ENCODE measurements at places on chromosomes 6 and 20.

DNA sequence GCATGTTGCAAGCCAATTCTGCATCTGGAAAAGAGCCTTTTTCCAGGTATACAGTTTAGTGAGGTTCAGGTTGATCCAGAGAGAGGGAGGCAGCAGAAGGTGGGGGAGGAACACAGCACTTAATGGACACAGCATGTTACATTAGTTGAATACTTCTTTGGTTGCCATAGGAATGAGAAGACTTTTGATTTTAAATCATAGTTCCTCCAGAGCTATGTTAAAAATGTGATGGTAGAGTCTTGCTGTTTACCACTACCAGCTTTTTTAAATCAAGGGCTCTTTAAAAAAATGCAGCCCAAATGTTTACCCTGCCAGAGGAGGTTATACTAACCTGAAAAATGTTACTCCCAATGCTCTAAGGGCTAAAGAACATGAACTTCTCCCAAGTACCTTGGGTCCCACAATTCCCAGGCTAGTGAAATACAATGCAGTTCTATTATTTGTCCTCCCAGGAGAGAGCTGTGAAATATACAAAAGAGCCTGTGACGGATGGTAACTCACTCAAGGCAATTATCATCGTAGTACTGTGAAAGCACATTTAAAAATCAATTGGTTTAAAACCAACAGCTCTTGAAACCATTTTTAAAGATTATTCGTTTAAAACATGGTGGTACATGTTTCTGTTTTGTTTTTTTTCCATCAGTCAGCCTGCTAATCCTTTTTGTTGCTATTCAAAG, 6.9 kb upstream of the PHACTR1 start:
- no peak for DNase-seq

DNA sequence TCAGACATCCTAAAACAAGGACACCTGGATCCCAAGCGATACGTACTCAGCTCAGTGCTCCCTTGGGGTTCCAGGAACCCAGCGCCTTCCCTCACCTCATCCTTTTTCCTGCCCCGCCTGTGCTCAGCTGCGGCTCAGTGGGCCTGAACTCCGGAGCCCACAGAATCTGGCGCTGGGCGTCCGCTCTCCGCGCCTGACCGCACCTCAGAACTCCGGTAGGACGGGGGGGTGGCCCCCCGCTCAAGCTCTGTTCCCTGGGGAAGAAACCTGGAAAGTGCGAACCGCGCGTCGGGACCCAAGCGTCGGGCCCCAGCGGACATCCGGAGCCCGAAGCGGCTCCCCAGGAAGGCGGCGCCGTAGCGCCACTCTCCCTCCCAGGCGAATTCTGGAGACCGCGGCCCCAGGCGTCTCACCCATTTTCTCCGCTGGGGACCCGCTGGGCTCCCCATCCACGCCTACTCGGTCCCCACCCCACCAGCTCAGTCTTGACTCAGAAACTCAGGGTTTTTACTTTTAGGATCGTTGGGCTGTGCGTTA, 336 bp upstream of the LY6G5C start:
- DNase-seq: no peak

DNA sequence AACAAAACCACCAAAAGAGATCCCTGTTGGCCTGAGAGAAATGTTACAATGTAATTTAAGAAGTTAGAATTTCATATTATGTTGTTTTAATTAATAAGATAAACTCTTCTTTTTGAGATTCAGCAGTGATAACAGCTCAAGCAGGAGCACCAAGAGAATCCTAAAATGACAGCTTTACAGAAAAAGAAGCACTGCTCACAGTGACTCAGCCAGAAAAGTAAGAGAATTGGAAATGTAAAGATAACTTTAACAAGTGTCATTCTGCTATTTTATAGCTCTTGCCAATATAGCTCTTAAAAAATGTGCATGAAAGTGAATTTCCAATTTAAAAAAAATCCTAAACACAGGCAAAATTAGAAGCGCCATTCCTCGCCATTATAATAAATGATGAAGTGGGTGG, 111.3 kb downstream of the UBE3D start:
- DNase-seq: no peak

DNA sequence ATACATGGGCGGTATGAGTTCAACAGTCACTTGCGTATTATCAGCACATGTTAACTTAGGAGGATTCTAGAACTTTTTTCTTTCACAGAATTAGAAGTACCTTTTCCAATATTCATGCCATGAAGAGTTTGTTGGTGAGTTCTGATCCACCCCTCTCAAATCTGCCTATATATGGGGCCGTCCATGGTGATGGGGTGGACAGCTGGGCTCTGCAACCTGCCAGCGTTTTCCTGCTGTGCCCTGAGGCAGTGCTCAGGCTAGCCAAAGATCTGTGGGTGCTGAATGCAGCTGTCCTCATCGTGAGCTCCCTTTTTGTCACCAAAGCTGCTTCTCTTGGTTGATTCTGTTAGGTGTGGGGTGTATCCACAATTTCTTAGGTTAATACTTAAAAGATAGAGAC, 88.7 kb downstream of the THBS2 start:
- DNase-seq: no peak

GRCh38 chr20:50844430-50845100, 49.7 kb downstream of the BCAS4 start:
- DNase-seq: no peak

DNA sequence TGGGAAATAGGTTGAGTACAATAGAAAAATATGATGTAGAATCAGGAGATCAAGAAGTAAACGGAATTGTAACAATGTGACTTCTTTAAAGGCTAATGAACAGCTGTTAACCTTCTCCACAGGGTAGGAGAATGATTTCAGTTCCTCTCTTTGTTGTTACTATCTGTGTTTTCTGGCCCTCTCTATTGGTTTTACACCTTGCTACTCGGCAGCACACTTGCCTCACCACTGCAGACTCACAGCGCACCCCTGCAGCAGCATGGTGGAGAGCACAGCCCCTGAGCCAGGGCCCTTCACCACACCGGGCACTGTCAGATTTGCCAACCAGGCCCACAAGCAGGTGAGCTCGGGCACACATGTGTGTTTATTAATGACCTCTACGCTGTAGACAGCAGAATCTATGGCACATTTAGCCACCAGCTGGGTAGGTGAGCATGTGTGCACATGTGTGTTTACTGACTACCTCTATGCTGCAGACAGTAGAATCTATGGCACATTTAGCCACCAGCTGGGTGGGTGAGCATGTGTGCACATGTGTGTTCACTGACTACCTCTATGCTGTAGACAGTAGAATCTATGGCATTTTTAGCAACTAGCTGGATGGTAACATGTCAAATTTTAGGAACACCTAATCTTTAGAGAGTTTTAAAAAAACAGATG, 16.8 kb downstream of the SFT2D1 start:
- no peak for DNase-seq

GRCh38 chr6:24957199-24957598, 21.4 kb upstream of the RIPOR2 start:
- no peak for DNase-seq

DNA sequence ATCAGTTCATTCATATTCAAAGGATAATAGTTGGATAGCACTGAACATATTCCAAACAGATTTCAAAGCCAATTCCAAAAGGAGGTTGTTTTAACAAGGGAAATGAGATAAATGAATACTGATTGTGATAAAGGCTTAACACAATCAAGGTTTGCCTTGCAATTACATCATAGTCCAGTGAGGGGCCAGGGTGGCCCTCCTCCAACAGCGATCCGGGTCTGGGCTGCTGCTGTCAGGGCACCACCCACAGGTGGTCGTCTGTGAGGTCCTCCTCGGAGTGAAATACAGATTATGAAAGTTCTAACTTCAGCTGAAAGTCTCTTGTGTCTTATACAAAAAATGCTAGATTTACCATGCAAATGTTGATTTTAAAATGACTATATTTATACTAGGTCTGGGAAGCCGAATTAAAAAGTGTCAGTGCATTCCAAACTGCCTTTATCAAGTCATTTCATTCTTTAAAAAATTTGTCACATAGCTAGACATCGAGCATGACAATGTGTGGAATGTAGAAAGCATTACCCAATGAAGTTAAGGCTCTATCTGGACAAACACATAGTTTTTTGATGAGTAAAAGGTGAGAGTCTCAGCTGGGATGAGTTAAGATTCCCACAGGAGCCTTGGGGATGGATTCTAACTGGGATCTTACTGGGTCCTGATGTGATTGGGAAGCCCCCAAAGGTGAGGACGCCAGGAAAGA, 65.9 kb upstream of the SLC22A23 start:
- DNase-seq: no peak

- DNase-seq: no peak
These were observed 13.2 kb downstream of the SERAC1 start for GRCh38 chr6:158154816-158155215.

DNA sequence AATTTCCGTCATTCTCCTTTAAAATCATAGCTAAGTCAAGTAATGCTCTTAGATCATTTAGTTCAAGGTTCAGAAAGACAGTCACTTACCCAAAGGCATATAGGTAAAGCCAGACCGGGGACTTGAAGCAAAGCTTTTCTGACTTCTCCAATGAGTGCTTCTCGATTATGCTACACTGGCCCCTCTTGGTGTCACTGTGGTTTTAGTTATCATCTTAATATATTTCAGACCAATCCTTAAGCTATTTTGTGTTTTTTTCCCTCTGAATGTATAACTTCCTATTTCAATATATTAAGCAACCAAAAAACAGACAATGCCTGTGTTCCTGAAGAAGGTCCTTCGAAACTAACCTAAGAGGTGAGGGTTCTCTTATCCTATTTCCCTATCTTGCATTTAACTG, 3.9 kb downstream of the PRDM1 start:
- no peak for DNase-seq

DNA sequence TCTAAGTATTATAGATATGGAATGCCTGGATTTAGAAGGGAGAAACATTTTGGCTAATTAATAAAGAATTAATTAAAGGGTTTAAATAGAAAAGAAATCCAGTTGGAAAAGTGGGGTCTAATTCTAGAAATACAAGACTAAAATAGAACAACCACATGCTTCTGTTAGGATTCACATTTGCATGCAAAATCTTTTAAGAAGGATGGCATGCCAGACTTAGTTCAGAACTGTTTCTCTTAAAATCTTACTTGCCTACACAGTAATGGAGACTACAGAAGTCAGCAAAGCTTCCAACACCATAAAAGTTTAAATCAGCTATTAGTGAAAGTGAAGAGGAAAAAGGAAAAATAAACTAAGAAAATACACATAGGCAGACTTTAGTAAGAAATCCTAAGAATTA, 32.7 kb upstream of the KATNA1 start:
- DNase-seq: no peak

DNA sequence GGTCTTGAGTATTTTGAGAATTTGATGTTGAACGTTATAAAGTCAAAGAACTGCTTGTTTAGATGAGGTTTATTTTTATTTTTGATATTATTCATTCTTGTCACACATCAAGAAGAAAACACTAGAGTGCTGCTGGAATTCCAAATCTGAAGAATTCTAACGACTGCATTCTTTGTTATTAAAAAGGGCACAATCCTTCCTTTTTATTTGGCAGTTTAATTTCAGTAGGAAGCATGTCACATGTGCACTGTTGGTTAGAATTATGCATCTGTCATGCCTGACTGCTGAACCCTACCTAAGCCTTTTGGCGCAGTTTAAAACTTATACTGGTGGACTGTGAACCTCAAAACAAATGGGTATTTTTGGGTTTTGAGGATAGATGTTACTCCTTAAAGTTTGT, 4.0 kb downstream of the ID4 start:
- DNase-seq: no peak
